Ureter (tissue), 1 donor: ENCODE measurements at places on chromosomes 12 and 14. TPM values are rescaled to one million over a fixed set of nuclear protein-coding genes. Genes with fewer than 3 reads are reported as not detected.

GRCh38 chr12:106498056-106498455 lies 84.7 kb upstream of the RFX4 start:
- DNase-seq: no peak

GRCh38 chr14:49972823-49973222 lies 79.9 kb downstream of the ARF6 start:
- peak; percentile 63 for DNase-seq

DNA sequence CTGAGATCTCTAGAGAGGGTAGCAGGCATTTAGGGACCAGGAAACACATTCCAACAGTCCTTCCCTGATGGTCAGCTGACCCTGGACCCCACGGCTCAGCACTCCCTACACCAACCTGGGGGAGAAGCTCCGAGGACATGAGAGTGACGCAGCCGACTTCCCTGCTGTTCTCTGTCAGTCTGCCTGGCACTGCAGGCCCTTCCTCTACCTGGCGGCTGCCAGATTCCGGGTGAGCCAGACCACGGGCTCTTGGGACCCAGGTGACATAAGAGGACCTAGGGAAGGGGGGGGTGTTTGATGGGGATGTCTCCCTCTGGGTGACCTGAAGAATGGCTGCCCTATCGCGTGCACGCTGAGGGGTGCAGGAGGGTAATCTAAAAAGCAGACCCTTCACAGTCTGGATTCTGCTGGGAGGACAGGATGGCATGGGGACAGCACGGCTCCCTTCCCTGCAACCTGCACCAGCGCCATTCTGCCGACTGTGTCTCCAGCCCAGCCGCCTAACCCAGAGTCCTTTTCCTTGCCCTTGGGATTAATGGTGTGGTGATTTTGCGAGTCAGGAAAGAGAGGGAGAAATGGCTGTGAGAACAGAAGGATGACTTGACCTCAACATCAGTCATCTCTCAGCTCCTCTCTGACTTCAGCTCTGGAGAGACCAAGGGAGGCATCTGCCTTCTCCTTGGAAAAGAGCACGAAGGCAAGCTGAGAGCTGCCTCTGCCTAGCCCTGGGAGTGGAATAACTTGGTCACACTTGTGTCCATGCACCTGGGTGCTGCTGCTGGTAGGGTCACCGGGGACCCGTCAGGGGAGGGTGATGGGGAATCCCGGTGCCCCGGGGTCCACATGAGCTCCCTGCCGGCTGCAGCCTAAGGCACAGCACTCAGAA lies 158.5 kb downstream of the CALM1 start:
- DNase-seq: no peak

DNA sequence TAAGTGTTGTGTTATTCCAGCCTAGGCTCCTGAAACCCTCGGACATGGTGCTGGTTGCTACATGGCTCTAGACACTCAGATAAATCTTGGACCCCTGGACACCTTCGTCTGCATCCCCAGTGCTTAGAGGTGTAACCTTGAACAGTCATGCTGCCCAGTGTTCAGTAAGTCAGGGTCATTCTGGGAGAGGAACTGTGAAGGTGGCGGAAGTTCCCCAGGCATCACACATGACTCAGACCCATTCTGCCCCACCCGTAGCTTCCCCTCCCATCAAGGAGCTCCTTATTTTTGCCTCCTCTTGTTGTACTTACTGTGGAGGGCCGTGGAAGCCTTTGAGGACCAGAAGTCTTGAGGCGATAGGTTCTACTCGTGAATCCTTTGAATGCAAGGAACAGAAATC lies 18.1 kb upstream of the SSPN start:
- DNase-seq: no peak

DNA sequence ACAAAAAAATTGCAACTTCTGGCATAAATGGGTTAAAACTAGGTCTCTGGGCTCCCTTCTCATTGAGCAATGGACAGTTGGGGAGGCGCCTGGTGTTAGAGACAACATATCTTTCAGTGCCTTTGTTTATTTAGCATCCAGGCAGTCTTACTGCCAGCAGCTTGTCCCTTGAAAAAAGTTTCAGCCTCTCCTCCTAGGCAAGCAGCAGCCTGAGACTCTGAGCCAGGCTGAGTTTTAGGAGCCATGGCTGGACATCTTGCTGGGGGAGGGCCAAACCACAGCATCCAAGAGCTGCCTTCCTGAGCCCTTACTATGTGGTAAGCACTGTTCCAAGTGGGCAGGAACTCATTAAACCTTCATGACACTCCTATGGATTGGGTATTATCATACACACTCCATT lies 10.1 kb upstream of the JDP2 start:
- DNase-seq: no peak

The KCNK10 gene
- total RNA-seq: not detected
